Stimulated activated CD4-positive, alpha-beta T cell treated with anti-CD3 and anti-CD28 coated beads, Interleukin-2, amount 100 ng/mL, for 48 hours (primary cell): ENCODE measurements at places on chromosomes 7 and 10.

DNA sequence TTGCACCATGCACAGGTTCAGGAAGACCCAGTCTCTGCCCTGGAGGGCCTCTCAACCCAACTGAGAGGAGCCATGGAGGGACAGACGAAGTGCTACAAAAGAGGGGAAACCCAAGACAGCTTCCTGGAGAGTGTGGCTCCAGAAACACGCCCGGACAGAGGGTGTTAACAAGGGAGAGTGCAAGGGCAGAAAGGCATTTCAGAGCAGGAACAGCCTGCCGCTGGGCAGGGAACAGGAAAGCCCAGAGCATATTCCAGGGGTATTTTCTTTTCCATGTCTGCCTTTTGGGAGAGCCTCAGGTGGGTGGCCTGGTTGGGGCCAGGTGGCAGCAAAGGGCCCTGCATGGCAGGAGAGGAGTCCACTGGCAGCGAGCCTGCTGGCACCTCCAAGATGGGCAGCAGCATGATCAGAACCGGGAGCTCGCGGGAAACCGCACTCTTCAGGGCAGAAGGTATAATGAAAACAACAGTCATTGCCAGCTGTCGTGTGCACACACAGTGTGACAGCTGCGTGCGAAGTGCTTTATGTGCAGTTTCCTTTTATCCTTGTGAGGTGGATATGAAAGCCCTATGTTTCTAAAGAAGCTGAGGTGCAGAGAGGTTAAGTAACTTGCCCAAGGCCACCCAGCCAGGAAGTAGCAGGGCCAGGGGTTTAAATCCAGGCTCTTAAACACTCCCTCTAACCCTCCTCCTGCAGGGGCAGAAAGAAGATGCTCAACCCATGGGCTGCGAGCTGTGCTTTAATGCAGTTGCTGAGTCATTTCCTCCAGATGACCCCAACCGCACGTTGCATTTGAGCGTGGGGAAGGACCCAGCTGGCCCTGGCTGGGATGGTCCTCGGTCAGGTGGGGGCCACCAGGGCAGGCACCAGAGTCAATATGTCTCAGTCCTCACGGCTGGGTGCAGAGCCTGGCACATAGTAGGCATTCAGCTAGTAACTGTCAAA is 128.6 kb downstream of the OAT start:
- no peak for DNase-seq

- DNase-seq, result no peak
Observed at GRCh38 chr10:91156196-91156595, 64.3 kb upstream of the PCGF5 start.

GRCh38 chr7:26398756-26399509 is 107.3 kb downstream of the SNX10 start:
- peak; percentile 34 for DNase-seq

DNA sequence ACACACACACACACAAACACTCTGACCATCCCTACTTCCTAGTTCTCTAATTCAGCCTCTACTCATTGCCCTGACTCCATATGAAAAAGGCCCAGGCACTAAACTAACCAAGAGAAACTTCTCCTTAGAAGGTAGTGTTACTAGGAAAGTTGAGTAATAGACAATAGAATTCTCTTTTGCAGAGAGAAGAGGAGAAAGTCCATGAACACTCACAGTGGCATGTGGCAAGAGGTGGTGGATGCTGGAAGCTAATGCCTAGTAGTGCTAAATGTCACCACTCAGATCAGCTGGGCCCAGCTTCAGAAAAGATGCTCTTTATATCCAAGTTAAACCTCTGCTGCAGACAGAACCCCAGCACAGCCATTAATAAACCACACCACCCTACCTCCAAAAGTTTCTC is 58.2 kb downstream of the SORBS1 start:
- DNase-seq, result no peak

DNA sequence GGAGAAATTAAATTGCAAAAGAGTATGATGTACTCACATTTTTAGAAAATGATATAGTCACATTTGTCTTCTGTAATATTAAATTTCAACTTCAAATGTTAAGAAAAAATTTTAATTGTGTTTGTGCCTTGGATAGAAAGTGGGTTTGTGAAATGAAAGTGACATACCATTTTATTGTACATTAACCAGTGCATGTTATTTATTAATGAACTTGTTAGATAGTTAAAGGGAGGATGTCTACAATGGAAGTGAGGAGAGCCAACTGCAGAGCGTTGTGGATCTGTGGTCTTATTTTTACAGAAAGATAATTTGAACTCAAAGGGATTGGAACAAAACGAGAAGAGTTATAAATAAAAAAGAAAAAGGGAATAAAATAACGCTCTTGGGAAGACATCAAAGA is 291.7 kb downstream of the ARL4A start:
- DNase-seq, result no peak

- DNase-seq, result no peak
Observed at GRCh38 chr7:5282543-5283316, at the start of gene SLC29A4. SLC29A4 (plus strand) TSS chr7:5282943; CDS start chr7:5287817, 4,874 bp downstream.

- DNase-seq, result no peak
Observed at GRCh38 chr10:30509508-30509907, 75.5 kb downstream of the MAP3K8 start.

- peak; percentile 40 for DNase-seq
Observed at GRCh38 chr10:43120929-43121314, 17.3 kb upstream of the CSGALNACT2 start.

DNA sequence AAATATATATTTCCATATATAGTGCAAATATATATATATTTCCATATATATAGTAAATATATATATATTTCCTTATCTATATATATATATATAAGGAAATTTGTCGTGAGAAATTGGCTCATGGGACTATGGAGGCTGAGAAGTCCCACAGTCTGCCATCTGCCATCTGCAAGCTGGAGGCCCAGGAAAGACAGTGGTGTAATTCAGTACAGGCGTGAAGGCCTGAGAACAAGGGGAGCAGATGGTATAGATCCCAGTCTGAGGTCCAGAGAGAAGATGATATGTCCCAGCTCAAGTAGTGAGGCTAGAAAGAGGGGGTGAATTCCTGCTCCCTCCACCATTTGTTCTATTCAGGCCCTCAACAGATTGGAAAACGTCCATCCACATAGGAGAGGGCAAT is 78.9 kb downstream of the MTPN start:
- DNase-seq, result no peak

DNA sequence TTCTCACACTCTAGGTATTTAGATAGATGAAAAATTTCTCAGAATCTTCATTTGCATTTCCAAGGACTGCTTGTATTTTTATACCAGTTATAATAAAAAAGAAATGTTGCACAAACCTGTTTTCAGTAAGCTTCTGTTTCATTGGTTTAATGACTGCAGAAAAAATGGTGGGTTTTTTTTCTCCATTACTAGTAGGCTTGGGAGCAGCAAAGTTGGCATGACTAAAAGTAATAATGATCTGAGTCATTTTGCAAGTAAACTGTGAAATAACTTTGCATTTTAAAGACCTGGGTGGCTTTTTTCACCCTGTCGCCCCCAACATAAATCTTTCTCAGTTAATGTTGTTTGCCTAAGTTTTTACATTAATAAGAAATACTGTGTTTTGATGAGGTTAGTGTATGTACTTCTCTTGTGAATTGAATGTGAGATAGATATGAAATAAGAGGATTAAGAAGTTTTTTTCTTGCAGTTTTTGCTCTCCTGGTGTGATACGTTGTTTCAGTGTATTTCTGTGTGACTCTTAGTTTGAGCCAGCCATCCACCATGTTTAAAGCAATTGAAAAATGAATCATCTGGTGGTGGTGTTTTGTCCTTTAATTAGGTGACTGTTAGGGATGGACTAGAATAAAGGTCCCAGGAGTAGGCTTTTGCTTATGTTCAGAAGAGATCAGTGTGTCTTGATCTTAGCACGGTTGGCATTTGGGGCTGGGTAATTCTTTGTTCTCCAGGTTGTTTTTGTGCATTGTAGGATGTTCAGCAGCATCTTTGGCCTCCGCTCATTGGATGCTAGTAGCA is 1.8 kb downstream of the GNAI1 start:
- no peak for DNase-seq

DNA sequence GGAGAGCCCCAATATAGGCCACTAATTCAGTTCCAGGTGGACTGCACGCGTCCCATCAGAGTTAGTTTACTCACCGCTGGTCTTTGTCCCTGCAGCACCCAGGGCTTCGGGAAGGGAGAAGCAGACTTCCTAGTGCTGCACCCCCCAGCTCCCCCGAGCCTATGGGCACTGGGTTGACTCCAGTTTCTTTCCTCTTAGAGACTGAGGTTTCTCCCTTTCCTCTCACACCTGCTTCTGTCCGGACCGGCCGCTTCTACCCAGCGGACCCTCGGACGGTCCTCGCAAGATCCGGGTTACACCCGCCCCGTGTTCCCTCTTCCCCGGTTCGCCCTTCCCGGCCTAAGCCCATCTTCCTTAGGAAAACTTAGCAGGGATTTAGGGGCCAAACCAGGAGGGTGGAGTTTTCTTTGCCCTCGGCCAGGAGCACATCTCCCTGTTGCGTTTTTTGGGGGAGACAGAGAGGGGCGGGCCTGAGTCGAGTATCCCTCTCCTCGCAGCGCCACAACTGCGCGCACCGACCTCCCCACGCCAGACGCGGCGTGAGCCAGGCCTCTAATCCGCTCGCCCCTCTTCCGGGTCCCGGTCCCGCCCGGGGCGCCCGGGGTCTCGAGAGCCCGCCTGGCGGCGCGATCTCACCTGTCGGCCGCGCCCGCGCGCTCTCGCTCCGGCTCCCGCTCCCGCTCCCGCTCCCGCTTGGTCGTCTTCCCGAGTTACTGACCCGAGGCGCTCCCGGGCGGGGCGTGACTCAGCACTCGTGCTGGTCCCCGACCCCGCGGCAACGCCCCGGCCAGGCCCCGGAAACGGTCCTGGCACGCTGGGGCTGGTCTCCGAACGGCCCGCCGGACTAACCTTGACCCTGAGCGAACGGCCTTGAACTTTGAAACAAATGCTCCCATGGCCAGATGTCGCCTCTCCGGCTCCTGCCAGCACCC is at the start of gene AIFM2:
Gene AIFM2, minus strand, starts transcription at position 728 of the 932 bp plus-strand sequence. CDS start 8,741 bp downstream, outside the sequence.
- peak; percentile 35 for DNase-seq

DNA sequence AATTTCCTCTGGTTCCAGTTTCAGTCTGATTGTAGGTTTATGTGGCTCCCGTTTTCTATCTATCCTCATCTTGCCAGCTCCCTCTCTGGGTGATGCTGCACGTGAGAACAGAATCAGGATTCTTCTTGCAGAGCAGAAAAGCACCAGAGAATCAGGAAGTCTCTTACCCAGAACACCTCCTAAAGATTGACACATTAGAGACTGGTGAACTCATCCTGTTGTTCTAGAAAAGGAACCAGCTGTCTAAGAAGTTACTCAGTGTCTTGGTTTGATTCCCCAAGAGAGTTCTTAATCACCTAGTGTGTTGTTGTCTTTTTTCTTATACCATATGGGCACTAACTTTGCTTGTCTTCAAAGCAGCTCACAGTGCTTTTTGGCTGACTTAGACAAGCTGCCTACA is 152.4 kb downstream of the DGKI start:
- no peak for DNase-seq

- DNase-seq, result no peak
Observed at GRCh38 chr7:117129521-117129955, 176.2 kb downstream of the ST7 start.

- DNase-seq, result no peak
Observed at GRCh38 chr10:117450940-117451339, 75.7 kb upstream of the PDZD8 start.

DNA sequence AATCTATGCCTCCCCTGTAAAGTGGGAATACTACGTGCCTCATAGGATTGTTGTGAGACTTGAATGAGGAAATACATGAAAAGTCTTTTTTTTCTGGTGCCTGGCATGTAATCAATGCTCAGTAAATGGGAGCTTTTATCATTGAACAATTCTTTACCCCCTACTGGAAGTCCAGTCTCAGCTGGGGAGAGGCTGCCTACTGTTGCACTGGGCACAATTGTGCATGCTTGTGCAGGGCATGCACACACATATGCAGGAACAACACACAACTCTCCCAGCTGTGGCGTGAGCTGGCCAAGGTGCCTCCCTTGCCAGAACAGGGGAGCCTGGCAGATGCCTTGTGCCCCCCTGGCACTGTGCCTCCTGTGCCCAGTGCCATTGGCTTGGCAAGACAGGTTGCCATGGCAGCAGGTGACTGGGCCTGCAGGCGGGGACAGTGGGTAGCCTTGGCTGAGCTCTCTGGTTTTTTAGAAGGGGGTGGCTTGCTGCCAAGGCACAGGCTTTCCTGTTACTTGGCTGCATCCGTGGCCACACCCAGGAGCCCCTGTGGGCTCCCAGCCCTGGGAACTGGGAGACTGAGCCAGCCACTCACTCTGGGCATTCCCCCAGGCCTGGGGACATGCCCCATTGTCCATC is 16.1 kb upstream of the PALD1 start:
- DNase-seq, result no peak

DNA sequence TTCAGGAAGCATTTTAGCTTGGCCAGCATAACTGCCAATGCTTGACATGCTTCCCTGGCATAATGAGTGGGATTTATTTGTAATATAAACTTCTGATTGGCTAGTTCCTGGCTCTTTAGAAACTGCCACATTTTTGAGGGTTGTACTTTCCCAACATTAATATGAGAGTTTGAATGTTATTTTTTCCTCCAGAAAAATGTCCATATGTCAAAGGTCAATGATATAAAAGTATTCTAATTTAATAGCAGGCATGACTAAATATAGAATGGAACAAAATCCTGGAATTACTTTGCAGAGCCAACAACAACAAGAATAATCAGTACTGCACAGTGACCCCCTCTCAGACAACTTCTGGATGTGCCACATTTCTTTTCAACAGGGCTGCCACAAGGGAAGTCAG is 352.6 kb downstream of the PRPF18 start:
- no peak for DNase-seq

GRCh38 chr7:48901966-48902365 is 22.4 kb upstream of the CDC14C start:
- DNase-seq, result no peak

DNA sequence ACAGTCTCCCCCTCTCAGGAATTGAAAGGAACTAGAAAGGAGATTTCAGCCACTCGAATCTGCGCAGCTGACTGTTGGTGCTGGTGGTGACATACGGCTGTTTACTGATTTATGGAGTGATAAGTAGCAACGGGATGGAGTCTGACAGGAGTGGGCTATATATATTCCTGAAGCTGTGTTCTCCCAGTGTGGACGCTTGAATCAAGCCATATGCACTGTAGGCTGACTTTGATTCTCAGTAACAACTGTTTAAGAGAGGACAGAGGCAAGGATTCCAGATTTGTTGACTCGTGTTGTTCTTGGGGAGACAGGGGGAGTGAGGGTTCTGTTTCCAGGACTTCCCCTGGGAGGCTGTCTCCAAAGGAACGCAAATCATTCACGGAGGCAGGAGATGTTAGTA is 260.1 kb upstream of the AUTS2 start:
- no peak for DNase-seq

- DNase-seq, result no peak
Observed at GRCh38 chr7:97064972-97065587, 40.4 kb upstream of the DLX5 start.

GRCh38 chr7:16989811-16990413 is 108.1 kb upstream of the AGR3 start:
- no peak for DNase-seq
